GM12892 (cell line): ENCODE measurements at places on chromosomes 2 and 18.

- no peak for DNase-seq
Observed at GRCh38 chr2:16318474-16319195, 347.0 kb downstream of the CYRIA start.

DNA sequence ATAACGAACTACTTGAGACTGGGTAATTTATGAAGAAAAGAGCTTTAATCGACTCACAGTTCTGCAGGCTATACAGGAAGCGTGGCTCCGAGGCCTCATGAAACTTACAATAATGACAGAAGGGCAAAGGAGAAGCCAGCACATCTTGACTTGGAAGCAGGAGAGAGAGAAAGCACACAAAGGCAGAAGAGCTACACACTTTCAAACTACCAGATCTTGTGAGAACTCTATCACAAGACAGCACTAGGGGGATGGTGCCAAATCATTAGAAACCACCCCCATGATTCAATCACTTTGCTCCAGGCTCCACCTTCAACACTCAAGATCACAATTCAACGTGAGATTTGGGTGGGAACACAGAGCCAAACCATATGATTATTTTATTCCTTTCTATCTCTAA is 655.9 kb upstream of the SYT4 start:
- no peak for DNase-seq

DNA sequence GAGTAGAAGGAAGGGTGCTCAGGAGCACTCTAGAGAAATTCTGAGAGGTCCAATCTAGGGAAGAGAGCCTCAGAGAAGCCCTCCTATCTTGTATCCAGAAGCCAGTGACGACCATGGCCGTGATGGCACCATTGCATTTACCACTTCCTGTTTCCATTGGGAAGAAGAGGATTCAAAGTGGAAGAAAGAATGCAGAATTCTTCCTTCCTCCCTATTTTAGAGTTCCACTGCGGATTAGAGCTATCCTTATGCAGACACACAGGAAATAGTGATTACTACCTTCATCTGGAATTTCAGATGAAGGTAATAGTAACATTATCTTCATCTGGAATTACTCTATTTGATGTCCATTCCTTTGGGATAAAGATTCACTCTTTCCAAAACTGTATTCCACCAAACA is 45.6 kb upstream of the PCBP1 start:
- DNase-seq = no peak

- no peak for DNase-seq
Observed at GRCh38 chr18:8811115-8811514, 105.8 kb downstream of the MTCL1 start.

GRCh38 chr2:46913471-46914381 is 1.9 kb downstream of the MCFD2 start:
- no peak for DNase-seq

GRCh38 chr2:159165048-159165447 is 121.5 kb downstream of the WDSUB1 start:
- no peak for DNase-seq

- peak; percentile 41 for DNase-seq
Observed at GRCh38 chr18:3297025-3297984, 35.4 kb downstream of the MYL12B start.

DNA sequence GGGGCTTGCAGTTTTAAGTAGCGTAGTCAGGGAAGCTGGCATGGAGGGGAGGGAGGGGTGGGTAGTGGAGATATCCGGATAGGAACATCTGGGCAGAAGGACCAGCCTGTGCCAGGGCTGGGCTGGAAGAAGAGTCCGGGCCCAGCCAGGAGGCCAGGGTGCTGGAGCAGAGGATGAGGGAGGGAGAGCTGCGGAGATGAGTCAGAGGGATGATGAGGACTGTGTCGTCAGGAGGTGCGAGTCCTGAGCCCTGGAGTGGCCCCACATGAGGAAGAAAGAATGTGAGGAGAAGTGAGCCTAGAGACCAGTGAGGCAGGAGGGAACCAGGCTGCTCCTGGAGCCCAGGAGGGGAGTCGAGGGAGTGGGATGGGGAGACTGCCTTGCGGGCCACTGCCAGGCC is 82.4 kb downstream of the CTIF start:
- DNase-seq = no peak

DNA sequence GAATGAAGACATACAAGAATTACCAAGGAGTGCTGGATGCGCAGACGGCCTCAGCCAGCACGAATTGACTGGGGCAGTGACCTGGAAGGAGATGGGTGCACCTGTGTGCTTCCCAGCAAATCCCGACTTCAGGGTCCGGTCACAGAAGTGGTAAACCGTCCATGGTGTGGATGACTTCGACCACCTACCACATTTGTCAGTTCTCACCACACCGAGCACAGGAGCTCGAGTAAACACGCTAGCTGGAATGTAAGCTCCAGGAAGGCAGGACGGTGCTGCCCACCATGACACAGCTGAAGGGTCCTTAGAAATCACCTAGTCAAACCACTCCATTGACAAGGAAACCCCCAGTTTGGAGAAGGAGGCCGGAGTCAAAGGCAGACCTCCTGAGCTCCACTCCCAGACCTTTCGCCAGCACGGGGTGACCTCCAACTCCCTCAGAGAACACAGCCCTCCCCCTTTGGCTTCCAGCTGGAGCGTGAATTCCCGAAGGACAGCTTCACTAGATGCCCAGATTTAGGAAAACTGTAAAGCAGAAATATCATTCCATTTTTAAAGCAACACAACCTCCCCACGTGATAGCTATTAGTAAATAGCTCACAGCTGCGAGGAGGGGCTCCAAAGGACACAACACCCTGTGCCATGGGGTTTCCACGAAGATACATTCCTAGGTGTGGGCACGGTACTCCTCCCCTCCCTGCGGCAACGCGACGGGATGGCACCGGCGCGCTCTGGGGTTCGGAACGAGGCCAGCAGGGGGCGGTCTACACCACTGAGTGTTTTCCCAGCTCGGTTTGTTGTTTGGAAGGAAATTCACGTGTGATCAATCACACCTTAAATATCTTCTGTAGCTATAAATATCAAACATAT is 34.1 kb upstream of the GNAL start:
- DNase-seq = peak; percentile 40

DNA sequence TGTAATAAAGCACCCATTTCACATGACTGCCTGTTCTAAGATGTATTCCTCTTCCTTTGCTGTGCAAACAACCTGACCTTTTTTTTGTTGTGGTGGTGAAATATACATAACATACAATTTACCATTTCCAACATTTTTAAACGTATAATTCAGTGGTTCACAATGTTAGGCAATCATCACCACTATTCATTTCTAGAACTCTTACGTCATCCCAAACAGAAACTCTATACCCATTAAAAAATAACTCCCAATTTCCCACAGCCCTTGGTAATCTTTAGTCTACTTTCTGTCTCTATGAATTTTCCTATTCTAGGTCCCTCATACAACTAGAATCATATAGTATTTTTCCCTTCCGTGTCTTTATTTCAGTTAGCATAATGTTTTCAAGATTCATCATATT is 36.7 kb downstream of the RND3 start:
- no peak for DNase-seq

- no peak for DNase-seq
Observed at GRCh38 chr2:62175728-62176127, 20.2 kb upstream of the B3GNT2 start.

GRCh38 chr2:101974663-101975062 is 17.1 kb upstream of the IL1R2 start:
- no peak for DNase-seq

DNA sequence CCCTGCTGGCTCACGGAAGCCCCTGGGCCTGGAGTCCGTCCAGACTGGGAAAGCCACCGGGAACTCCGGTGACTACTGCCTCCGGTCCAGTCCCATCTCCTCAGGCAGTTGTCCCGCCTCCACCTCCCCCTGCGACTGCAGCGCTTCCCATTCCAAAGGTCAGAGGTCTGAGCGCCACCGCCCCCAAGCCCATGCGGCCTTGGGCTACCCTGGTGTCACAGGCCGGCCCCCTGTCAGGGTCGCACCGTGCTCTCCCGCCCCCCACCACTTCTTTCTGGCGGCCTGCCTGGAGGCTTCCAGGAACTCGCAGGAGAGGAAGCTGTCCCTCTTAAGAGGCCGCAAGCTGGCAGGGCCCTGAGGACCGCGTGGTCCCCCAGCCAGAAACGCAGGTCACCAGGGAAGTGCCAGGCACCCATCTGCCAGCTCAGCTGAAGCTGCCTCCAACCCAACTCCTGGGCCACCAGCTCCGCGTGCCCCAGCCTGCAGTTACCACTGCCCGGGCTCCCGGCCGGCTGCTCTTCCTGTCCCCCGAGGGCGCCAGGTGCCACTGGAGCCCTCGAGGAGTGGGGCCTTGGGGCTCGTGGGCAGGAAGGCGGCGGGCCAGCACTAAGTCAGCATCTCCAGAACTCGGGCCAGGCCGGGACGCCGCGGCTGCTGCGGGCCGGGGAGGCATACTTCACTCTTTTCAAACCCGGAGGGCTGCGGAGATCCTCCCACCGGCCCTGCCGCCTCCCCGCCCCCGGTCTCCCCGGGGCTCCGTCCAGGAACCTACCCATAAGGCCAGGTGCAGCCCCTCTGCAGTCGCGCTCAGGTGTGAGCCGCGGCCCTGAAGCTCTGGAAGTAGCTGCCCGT is 83.3 kb upstream of the POMC start:
- peak; percentile 83 for DNase-seq

GRCh38 chr2:40415391-40415790 is 36.5 kb downstream of the SLC8A1 start:
- DNase-seq = no peak

GRCh38 chr2:11257078-11257477 is 87.4 kb downstream of the ROCK2 start:
- DNase-seq = no peak

DNA sequence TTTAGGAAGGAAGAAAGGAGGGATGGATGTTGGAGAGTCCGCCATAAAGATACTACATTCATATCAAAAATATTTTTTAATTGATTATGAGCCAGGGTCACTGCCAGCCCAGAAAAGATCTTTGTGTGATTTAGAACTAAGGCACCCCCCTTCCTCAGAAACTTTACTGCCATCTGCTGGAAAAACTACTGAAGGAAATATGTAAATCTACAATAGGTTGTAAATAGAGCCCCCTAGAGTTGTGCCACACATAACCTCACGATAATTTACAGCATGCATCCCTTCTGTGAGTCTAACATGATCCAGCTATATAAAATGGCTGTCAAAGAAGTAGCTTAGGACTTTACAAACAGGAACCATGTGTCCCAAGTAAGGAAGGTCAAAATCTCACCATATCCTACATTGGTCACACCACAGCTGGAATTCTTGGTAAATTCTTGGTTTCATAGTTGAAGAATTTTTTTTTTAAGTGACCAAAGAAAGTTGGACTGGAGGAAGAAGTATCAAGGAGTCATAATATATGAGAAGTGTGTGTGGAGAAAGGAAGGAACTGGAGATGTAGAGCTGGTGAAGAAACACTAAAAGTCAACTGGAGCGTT is 152.5 kb downstream of the CYP26B1 start:
- DNase-seq = no peak

- no peak for DNase-seq
Observed at GRCh38 chr2:7400628-7401027, 483.4 kb downstream of the RNF144A start.
